ENCODE measurements at places on chromosomes 6 and 20. TPM values are rescaled to one million over a fixed set of nuclear protein-coding genes. Genes with fewer than 3 reads are reported as not detected.

Gene KCNQ5
- total RNA-seq = 1.9 TPM

Gene RSPH4A
- total RNA-seq = 0.16 TPM

Gene UBE2C
- total RNA-seq = 57.3 TPM

Gene REM1
- total RNA-seq = not detected

Gene PI16
- total RNA-seq = not detected

Gene TSBP1
- not detected for total RNA-seq

Gene BEND6
- 1.2 TPM for total RNA-seq

Gene SAMD5
- 1.8 TPM for total RNA-seq
